ENCODE measurements at places on chromosomes 11 and 22.
A peak's percentile ranks its signal among the peaks of the same experiment; 100 is the strongest.

GRCh38 chr22:39935116-39935515, 25.1 kb upstream of the TMA7B start:
- DNase-seq, result no peak

DNA sequence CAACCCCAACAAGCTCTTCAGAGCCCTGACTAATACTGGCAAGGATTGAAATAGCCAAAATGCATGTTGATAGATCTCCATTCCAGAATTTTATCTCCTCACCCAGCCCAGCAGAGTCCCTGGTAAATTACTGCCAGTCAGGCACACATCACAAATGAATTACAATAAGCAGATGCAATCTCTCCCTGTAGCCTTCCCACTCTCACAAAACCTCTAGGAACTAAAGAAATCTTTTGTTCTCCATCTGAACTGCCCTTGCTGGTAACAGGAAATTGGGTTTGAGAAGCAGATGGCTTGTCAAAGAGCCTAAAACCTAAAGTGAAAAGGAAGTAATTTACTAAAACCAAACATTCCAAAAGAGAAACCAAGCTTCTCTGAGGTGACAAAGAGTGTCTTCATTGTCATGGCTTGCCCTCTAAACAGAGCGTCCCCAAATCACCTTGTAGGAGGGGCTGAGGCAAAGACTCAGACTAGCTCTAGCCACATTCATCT, 59.5 kb downstream of the FAM168A start:
- no peak for DNase-seq

GRCh38 chr11:14021738-14022137, 59.2 kb downstream of the SPON1 start:
- no peak for DNase-seq

- no peak for DNase-seq
Observed at GRCh38 chr11:71999798-72000197, 1.1 kb downstream of the IL18BP start.

DNA sequence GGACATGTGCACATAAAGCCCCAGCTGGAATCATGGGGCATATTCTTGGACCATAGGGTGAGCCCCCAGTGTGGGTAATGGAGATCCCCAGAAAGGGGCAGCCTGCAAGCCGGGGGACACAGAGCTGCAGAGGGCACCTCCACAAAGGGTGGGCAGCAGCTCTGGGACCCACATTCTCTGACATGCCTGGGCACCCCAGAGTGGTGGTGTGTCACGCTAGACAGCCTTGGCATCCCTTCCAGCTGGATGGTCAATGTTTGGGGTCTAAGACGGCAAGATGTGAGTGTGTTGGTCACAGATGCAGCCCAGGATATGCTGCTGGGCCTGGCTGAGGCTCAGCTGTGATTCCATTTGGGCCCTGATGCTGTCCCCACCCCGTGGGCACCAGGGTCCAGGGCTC, 9.7 kb downstream of the ADORA2A start:
- no peak for DNase-seq

- no peak for DNase-seq
Observed at GRCh38 chr11:115155320-115155719, 348.9 kb downstream of the CADM1 start.

DNA sequence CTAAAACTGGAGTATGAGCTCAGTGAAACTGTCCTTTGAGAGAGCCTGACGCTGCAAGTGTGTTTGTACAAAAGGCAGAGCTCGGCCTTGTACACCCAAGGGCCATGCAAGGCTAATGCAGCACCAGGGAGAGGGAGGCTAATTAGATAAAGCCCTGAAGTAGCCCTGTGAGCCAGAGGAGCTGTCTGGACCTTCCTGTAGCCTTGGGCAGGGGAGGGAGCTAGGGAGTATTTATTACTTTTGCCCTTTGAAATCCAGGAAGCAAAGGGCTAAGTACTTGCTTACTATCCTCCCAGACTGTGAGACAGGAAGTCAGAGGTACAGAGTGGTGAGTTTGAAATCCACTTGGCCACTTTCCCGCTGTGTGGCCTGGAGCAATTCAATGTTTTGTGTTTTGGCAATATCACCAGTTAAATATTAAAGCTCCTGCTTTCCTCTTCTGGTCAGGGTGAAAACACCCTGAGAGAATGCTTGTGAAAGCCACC, 10.2 kb upstream of the LDHA start:
- no peak for DNase-seq

- no peak for DNase-seq
Observed at GRCh38 chr11:109317726-109318125, 104.3 kb upstream of the C11orf87 start.

DNA sequence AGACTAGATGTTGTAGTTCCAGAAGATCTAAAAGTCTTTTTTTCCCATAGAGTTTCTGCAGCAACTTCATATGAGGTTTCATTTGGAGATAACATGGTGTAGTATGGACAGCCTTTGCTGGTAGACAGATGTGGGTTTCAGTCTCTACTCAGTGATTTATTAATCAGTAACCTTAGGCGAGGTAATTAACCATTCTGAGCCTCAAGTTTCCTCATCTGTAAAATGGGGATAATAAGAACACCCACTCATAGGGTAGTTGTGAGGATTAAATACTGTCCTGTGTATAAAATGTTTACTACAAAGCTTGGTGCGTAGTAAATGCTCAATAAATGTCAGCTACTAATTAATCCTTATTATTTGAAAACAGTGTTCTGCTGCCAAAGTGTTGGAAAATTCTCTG, 16.8 kb downstream of the POU2F3 start:
- DNase-seq, result no peak

DNA sequence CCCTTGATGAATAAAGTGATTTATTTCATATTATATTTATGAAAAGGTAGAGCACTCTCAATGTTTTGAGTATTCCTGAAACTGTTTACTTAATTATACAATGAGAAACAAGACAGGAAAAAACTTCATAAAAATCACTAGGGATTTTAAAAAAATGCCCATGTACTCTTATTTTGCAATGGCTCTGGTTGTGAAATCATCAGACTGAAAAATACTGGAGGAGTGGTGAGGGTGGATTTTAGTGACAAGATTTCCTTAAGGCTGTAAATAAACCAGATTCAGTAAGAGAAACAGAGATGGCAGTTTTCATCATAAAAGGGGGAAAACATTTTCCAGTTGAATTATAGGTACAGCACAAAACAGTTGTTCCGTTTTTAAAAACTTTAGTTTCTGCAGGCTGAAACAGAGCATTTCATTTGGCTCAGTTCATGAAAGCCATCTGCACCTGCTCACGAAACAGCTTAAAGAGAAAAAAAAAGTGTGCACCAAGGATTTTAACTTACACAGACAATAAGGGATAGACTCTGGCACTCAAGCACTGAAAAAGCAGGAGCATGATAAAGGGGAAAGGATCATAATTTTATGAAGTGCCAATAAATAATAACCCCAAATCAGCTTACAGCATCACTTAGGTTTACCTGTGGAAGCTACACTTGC, 100.7 kb downstream of the MAML2 start:
- DNase-seq, result no peak

- DNase-seq, result no peak
Observed at GRCh38 chr11:120562806-120563425, 51.4 kb downstream of the GRIK4 start.

GRCh38 chr11:14424096-14424495, 65.1 kb upstream of the RRAS2 start:
- DNase-seq, result no peak

DNA sequence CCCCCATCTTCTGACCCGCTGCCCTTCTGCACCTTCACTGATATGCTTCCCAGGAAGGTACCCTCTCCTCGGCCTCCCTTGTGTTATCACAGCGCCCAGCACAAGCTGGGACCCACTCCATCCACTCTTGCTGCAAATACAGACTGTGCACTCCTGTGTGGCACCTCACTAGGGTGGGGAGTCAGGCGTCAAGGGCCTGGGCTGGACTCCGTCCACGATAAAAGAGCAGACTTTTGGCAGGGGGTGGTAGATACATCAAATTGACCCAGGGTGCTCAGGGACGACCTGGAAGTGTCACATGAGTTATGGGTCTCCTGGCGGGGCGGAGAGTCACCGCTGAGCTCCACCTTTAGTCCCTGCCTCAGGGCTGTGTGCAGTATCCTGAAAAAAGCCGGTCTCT, 908 bp downstream of the TRPM5 start:
- no peak for DNase-seq

DNA sequence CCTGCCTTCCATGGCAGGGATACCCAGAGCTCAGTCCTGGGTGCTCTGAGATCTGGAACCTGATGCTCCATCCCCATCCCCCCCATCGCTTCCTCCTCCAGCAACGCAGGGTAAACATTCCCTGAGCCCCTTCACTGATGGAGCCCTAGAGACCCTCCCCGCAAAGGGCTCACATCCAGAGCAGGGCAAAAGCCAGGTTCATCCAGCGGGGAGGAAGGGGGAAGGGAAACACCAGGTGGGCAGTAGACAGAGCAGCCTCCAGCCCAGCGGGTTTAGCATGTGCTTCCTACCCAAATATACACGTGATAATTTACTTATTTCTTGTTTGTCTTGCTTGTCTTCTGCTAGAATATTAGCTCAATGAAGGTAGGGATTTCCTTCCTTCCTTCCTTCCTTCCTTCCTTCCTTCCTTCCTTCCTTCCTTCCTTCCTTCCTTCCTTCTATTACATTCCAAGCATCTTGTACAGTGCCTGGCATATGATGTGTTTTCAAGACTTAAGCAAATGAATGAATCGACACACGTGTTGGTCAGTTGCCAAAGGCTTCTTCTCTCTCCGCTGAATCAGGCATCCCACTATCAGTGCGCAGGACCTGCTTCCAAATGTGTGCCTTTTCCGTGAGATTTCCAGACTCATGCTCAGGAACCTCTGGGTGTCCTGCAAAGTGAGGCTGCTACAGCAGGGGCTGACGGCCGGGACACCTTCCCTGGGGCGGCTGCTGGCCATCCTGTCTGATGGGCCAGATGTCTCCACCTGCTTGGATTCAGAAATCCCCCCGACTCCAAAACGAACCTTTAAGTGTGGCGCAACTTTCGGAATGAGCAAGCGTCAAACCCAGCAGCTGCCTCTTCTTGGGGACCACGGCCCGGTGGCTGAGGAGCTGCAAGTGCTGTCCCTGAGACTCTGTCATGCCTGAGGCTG, 955.1 kb downstream of the BRD1 start:
- DNase-seq, result no peak

DNA sequence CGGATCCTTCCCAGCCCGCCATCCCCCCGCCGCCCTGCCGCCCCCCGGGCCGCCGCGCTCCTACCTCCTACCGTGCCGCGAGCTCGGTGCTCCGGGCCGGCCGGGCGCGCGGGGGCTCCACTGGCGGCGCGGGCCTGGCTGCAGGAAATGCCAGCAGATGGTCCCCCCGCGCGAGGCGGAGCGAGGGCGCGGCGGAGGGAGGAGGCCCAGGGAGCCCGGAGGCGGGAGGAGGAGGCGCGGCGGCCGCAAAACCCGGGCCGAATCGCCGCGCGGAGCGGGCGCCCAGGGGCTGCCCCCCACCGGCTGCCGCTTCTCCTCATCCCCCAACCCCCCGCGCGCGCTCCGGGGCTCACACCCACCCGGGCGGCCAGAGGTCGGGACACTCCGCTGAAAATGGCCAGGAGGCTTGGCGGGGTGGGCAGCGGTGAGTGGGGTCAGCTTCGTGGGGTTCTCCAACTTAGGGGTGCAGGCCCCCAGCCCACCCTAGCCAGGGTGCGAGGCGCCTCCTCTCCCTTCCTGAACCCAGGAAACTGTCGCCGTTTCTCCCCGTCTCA, at the start of gene OSBPL5:
Gene OSBPL5, minus strand, starts transcription at position 159 of the 554 bp plus-strand sequence. CDS start 36,162 bp downstream, outside the sequence.
- DNase-seq, result peak; percentile 19

GRCh38 chr22:21707677-21708076, 27.9 kb downstream of the YPEL1 start:
- DNase-seq, result no peak

DNA sequence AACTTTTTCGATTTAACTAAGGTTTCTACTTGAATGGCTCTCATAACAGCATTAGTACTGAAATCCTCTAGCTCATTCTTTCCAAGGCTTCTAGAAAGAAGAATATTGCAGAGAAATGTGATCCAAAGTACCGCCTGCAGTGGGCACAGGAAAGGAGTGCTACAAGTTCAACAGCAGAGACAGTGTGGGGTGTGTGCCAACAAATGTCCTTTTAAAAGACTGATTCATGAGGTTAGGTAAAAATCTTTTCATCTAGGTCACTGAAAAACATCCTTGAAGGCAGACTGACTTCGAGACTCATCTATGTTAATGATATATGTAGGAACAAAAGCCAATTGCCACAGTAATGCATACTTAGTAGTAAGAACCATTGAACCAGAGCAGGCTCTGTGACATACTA, 349.1 kb upstream of the PITPNB start:
- DNase-seq, result no peak

DNA sequence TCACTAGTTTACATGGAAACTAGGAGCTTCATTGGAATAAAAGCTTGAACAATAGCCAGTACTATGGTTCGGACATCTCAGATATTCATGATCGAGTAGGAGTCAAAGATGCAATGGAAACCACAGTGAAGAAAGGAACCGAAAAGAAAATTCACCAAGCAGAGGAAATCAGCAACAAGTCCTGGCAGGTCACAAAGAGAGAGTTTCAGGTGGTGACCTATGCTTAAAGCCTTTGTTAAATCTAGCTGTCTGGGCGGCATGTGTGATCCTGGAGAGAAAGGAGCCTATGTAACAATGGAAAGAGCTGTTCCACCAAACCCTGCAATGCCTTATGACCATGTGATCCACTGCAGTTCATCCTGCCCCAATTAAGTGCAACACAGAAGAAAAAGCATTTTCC, 68.9 kb upstream of the POU2AF2 start:
- DNase-seq, result no peak

- DNase-seq, result no peak
Observed at GRCh38 chr11:118240999-118241763, 11.0 kb downstream of the MPZL3 start.

DNA sequence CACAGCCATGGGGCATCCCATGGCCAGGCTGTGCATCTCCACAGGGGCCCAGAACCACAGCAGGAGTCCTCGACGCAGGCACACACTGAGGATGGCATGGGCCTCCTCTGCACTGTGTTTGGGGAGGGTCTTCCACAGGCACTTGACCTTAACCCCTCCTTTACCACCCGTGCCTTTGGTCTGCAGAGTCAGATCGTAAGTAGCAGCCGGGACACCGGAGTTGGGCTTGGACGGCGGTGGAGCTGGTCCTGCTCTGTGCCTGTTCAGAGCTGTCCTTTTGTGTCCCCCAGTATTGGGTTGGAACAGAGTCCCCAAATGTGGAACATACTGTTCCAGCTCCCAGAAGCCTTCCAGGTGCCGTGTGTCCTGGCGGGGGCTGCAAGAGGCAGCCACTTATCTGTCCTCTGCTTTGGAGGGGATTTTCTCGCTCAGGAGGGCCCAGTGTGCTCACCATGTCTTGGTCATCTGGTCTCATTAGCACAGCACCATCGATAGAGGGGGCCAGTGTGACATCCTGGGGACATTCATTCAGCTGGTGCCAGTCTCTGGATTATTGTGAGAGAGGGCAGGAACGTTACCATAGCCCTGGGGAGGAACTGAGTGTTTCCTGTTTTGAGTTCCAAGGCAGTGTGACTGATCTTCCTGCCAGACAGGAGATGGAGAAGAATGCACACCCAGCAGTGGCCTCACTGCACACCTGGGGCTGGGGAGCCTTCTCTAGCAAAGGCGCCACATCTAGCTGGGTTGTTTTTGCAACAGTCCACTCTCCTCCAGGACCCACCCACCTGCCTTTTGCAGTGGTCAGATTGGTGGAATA, 12.4 kb downstream of the CRELD2 start:
- DNase-seq, result no peak

- DNase-seq, result no peak
Observed at GRCh38 chr11:28911829-28912228, 803.6 kb downstream of the METTL15 start.

- no peak for DNase-seq
Observed at GRCh38 chr22:26271427-26271826, 102.2 kb downstream of the SEZ6L start.
